ENCODE measurements at places on chromosomes 6 and 20. TPM values are rescaled to one million over a fixed set of nuclear protein-coding genes. Genes with fewer than 3 reads are reported as not detected.

SOBP gene
- total RNA-seq = 0.76 TPM

DEFB132 gene
- not detected for total RNA-seq

SAPCD1 gene
- 2.9 TPM for total RNA-seq

MAVS gene
- total RNA-seq = 12.0 TPM

BPIFB1 gene
- not detected for total RNA-seq

SLC22A16 gene
- total RNA-seq = not detected

CD24 gene
- total RNA-seq = 0.49 TPM

ARMC12 gene
- 0.50 TPM for total RNA-seq

PSMG4 gene
- 30.6 TPM for total RNA-seq

SYCP2L gene
- 0.13 TPM for total RNA-seq

SLC23A2 gene
- total RNA-seq = 8.3 TPM

OR12D1 gene
- total RNA-seq = not detected

PACRG gene
- total RNA-seq = not detected

LAMP5 gene
- total RNA-seq = 1.4 TPM

USP49 gene
- total RNA-seq = 5.0 TPM

PDYN gene
- total RNA-seq = not detected

KHDRBS2 gene
- not detected for total RNA-seq

NR2E1 gene
- total RNA-seq = not detected

PDE10A gene
- 7.2 TPM for total RNA-seq

CARMIL1 gene
- total RNA-seq = 6.8 TPM

EEF1A2 gene
- 27.1 TPM for total RNA-seq

GINS1 gene
- 14.9 TPM for total RNA-seq

EDN3 gene
- not detected for total RNA-seq

ZNF391 gene
- total RNA-seq = 0.50 TPM

OR2B2 gene
- total RNA-seq = not detected

LY6G6C gene
- not detected for total RNA-seq

CCN6 gene
- total RNA-seq = not detected

SYNDIG1 gene
- total RNA-seq = not detected

NANP gene
- total RNA-seq = 4.2 TPM

RFX6 gene
- not detected for total RNA-seq

NRN1 gene
- 28.7 TPM for total RNA-seq

MCCD1 gene
- total RNA-seq = not detected
